Heart right ventricle (tissue), 16 donors: ENCODE measurements at places on chromosomes 16 and 17. TPM values are rescaled to one million over a fixed set of nuclear protein-coding genes. Genes with fewer than 3 reads are reported as not detected.

DNA sequence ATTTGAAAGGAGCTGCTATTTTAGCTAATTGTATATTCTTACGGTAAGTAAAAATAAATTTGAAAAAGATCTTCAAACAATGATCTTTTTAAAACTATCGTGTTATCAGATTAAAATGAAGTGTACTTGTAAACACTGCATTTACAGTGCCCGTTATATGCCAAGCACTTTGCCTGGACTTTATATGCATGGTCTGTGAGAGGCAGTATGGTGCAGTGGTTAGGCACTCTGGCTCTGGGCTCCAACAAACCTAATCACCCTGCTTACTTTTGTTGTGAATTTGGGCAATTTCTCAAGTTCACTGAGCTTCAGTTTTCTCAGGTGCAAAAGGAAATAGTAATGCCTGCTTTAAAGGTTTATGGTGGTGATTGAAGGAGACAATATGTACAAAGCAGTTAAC lies 1.4 kb downstream of the PMP22 start:
- no peak for DNase-seq
- peaks cover 6% of the 10 kb centered on the region for H3K36me3 ChIP-seq

DNA sequence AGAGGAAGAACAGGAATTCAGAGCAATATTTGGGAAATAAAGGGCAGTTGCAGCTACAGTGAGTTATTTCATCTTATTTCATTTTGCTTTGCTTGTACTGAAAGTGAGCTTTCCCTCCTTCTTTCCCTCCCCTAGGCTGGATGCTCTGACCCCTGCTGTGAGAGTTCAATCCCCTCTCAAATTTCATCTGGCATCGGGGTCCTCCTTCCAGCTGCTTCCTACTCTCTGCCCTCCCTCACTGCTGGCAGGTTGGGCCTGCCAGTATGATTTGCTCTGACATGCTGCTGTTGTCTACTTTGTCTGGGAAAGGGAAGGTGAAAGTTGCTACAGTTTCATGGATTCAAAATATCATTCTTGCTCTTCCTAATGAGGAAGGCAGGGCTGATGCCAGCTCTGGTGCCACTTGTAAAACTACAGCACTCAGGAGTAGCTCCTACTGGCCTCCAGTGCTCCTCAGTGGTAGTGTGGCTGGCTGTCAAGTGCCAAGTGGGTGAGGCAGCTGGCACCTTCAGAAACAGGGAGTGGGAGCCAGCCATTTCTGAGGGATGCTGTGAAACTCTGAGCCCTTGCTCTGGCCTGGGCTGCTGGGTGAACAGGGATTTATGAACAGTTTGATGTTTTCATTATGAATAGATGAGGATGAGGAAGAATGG lies 408.6 kb downstream of the HAPSTR1 start:
- no peaks in the 10 kb centered on the region for H3K27me3 ChIP-seq
- DNase-seq, result peak; percentile 20
- H3K27ac ChIP-seq, result no peak overlapping the region
- H3K4me1 ChIP-seq, result no peaks in the 10 kb centered on the region
- H3K36me3 ChIP-seq, result no peaks in the 10 kb centered on the region

- H3K4me3 ChIP-seq, result peak overlapping the region; percentile 89
- peaks cover 34% of the 10 kb centered on the region for H3K27me3 ChIP-seq
- DNase-seq, result peak; percentile 29
- peak overlapping the region; percentile 95 for H3K27ac ChIP-seq
Measured at GRCh38 chr17:79837888-79838521, 1.2 kb downstream of the CBX4 start.

- no peaks in the 10 kb centered on the region for H3K27me3 ChIP-seq
- no peak for DNase-seq
- no peak overlapping the region for H3K27ac ChIP-seq
- peaks cover 39% of the 10 kb centered on the region for H3K36me3 ChIP-seq
- no peaks in the 10 kb centered on the region for H3K4me1 ChIP-seq
Measured at GRCh38 chr17:80904036-80904753, 87.4 kb upstream of the CHMP6 start.

GRCh38 chr17:3795390-3796102 lies 5.4 kb downstream of the ITGAE start:
- H3K27me3 ChIP-seq, result no peaks in the 10 kb centered on the region
- no peak overlapping the region for H3K27ac ChIP-seq
- H3K36me3 ChIP-seq, result no peaks in the 10 kb centered on the region
- no peak overlapping the region for H3K4me3 ChIP-seq
- peaks cover 21% of the 10 kb centered on the region for H3K4me1 ChIP-seq

NOS2 gene
- 0.10 TPM for total RNA-seq

OR3A2 gene
- total RNA-seq, result 2.3 TPM

OR1F1 gene
- total RNA-seq, result not detected
